ENCODE measurements at places on chromosomes 16 and 17.

- no peak for DNase-seq
Measured at GRCh38 chr16:84513123-84513522, 8.7 kb upstream of the MEAK7 start.

DNA sequence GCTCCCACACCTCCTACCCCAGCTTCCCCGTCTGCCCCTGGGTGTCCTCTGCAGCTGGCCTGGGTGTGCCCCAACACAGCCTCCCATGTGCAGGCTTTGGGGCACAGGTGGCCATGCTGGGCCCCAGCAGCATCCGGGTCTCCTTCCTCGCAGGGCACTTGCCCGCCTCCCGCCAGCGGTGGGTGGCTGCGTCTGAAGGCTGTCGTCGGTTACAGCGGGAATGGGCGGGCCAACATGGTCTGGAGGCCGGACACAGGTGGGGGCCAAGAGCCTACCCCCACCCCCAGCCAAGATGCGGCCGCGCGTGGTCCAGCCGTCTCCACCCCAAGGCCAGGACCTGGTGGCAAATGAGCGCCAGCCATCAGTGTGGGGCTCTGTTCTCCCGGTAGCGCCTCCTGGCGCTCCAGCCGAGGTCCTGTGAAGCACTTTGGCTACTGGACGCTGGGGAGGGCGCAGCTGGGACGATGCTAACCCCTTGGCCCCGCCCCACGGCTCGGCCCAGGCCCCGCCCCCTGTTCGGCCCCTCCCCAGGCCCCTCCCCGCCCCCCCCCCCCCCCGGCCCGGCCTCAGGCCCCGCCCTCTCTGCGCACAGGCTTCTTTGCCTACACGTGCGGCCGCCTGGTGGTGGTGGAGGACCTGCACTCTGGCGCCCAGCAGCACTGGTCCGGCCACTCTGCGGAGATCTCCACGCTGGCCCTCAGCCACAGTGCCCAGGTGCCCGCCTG, 7.3 kb upstream of the RHOT2 start:
- no peak for DNase-seq

DNA sequence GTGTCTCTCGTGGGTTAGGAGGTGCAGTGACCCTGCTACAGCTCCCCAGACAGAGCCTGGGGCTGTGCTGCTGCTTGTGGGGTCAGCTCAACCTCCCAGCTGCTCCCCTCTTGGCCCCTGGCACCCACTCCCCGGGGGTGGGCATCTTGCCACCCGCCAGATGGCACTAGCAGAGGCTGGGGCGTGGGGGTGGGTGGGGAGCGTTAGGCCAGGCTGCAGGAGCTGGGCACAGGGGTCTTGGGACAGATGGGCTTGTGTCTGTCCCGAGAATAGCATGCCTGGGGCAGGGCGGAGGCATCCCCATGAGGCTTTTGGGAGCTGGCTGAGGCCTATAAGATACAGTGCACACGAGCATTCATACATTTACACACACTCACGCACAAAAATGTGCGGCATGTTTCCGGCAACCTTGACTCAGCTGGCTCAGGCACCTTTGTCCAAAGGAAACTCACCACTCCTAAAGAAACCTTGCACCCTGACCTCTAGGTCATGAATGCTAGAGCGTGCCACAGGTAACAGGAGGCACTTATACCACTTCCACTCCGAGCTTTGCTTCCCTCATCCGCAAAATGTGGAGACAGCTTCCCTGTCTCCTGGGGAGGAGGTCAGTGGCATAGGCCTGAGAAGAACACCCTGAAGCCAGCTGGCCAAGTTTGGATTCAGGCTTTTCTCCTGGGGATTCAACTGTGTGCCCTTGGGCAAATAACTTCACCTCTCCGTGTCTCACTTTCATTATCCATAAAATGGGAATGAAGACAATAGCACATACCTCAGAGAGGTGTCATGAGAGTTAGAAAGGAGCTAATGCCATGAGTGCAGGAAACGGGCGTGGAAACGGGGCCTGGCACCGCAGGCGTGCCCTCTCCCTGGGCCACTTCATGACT, 78.9 kb upstream of the LHX1 start:
- DNase-seq = no peak

- DNase-seq = no peak
Measured at GRCh38 chr17:16281351-16281750, 64.3 kb downstream of the PIGL start.

Data from activated CD8-positive, alpha-beta memory T cell treated with anti-CD3 and anti-CD28 coated beads for 48 hours (primary cell).